Stimulated activated CD8-positive, alpha-beta memory T cell treated with anti-CD3 and anti-CD28 coated beads, Interleukin-15, amount 100 ng/mL, for 48 hours (primary cell): ENCODE measurements at places on chromosomes 7 and 10.

- DNase-seq = no peak
Observed at GRCh38 chr7:90067171-90067570, 87.1 kb upstream of the STEAP1 start.

DNA sequence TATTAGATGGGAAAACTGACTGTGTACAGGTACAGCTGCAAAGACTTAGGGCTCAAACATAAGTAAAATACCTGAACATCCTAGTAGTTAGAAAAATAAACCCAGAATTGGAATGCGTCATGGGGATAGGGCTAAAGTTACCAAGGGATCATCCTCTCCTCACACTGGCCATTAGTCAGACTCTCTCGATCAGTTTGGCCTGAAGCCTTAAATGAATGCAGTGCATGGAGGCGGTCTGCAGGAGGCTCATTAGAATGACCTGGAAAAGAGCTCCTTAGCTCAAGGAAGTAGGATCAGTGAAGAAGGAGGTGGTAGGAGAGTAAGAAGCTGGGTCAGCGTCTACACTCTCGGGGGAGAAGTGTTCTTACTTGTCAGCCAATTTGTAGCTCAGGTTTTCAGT, 35.3 kb downstream of the DENND2A start:
- no peak for DNase-seq

DNA sequence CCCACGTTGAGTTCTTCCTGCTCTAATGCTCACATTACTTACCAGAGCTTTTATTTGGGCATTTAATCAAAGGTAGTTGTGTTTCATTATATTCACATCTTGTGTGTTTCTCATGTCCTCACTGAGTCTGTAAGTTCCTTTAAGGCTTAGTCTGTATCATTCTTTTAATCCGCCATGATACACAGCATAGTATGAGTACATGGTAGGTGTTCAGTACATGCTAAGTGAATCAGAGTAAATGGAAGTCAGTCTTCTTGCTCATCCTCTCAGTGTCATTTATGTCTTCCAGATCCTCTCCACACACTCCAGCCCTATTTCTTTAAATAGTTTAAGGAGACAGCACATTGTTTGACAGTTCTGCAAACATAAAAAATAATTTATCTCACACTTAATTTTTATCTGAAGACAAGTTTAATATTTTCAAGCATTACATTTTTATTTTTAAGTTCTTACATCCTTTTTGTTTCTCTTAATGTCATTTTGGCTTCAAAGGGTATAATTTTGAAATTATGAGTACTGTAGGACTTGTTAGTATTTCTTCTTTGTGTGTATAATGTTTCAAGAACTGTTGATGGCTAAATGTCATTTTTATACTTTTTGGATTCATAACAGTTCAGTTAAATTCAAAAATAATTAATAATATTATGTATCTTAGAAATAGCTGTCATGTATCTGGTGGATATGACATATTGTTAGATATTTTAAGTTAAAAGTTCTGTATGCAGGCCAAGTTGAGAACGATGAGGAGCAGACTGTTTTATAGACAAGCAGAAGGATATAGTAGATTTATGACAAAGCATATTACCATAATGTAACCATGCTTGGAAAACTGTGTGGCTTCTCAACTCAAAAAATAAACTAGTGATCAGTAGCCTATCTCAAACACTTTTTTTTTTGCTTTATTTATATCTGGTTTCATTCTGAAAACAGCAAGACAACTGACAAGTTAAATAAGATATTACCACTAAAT, 342.7 kb downstream of the LRMDA start:
- DNase-seq = no peak

DNA sequence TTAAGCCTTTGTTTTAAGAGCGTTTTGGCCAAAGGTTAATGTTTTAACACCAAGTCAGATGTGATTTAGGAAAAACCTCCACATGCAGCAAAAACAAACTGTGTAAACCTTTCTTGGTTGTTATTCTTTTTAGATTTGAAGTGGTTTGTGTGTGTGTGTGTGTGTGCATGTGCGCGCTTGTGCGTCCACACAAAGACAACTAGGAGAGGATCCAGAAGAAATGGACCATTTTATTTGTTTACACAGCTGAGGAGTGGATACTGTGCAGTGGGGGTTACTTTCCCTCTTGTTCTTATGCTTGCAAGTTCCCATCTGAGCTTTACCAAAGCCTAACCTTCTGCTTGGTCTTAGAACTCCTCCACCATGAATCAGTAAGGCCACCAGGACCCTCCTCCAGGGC, 20.0 kb downstream of the TCF7L2 start:
- no peak for DNase-seq

DNA sequence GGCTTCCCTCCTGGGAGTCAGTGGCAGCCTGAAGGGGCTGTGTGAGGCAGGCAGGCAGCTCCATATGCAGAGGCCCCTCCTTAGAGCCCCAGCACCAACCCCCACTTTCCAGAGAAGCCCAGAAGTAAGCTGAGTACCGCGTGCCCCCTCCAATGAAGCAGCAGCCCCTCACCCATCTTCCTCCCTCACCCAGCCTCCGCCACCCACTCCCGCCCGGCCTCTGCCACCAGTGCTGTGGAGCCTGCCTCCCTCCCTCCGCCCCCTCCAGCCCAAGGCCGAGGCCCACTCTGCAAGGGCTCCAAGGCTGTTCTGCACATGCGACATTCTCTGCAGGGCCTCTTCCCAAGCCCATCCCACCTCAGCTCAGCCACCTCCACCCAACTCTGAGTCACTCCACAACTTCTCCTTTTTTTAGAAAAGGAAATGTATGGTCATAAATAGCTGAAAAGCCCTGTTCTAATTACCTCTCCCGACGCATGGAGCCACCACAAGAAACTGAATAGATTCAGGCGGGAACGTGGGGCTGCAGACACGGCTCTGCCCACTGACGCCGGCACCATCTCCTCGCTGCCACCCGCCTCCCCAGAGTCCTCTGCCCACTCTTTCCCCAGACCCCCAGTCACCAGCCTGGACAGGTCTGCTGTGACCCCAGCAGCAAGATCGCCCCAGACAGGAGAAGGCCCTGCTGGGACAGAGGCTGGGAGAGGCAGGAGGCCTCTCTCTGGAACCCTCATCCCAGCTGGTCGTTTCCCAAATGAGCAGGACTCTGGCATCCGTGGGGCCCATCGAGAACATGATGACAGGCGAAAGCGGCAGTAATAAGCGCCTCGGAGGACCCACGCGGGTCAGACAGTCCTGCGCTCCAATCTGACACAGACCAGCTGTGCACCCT, 213.9 kb downstream of the MAD1L1 start:
- no peak for DNase-seq

DNA sequence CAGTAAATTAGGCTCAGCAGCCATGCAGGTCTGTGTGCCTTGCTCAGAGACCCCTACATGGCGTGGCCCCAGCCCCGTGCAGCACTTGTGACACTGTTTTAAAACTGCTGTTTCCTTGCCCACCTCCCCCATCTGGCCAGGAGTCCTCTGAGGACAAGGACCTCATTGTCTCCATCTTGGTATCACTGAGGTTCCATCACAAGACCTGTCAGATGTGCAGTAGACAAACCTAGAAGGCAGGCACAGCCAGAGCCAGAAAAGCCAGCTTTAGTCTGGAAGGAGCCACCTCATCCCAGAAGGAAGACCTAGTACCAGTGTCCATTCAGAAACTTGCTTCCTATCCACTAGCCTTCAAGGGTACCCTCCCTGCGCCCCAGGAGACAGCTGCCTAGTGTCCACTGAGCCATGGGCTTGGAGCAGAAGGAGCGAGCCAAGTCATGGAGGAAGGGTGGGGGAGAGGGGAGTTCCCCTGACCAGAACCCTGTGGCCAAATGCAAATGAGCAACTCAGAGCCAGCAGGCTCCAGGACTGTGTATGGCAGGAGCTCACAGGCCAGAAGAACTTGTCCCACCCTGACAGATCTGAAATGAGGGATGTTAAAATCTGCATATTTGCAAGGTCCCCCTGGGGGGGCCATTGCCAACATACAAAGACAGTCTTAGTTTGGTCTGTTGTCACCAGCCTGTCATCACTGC, 176.1 kb downstream of the SH3PXD2A start:
- DNase-seq = no peak

DNA sequence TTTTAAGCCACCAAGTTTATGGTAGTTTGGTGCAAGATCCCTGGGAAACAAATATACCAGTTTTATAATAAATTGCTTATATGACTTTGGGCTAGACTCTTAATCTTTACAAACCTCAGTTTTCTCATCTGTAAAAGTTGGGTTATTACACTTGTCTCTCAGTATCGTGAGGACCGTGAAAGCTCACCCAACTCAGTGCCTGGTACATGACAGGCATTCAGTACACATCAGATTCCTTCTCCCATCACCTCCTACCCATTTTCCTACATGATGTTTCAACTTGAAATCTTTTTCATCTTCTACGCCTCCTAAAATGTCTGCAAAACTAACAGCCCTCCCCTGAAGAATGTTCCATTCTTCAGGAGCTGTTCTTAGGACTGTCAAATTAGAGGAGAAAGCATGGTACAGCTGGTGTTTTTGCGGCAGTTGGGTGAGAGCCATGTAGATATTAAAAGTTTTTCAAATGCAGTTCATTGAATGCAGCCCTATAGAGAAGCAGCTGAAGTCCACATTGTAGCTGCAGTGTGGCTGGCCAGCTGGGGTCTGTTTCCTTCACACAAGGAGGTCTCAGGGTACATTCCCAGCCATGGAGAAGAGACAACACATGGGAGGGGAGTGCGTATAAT, 812.8 kb downstream of the LRMDA start:
- DNase-seq = no peak

DNA sequence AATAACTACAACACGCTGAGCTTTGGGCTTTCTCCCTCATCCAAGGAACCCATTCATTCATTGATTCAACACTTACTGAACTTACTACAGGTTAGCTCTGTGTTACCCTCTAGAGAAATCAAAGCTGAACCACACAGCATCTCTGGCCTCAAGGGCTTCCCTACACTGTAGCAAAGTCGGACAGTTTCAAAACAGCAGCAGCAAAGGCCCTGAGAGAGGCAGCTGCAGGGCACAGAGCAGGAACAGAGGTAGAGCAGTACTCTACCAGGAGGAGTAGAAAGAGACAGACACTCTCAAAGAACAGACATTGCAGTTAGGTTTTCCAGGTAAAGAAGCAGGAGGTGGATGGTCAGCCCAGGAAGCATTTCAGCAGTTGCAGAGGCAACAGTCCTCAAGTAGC, 16.1 kb downstream of the DOCK4 start:
- DNase-seq = no peak

- no peak for DNase-seq
Observed at GRCh38 chr10:31999070-31999660, 57.1 kb downstream of the KIF5B start.

DNA sequence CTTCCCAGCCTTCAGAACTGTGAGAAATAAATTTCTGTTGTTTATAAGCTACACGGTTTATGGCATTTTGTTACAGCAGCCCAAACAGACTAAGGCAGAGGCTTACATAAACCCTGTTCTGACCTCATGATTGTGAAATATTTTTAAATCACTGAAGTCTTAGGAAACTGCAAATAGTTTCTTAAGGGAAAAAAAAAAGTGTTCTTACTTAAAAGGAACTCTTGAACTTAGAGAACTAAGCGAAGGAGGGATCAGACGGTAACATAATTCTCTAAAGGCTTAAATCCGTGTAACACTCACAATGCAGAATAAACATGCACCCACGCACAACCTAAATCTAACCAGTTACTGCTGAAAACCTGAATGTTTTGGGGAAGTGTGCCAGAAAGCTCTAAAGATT, 749.1 kb upstream of the LRRTM3 start:
- no peak for DNase-seq

DNA sequence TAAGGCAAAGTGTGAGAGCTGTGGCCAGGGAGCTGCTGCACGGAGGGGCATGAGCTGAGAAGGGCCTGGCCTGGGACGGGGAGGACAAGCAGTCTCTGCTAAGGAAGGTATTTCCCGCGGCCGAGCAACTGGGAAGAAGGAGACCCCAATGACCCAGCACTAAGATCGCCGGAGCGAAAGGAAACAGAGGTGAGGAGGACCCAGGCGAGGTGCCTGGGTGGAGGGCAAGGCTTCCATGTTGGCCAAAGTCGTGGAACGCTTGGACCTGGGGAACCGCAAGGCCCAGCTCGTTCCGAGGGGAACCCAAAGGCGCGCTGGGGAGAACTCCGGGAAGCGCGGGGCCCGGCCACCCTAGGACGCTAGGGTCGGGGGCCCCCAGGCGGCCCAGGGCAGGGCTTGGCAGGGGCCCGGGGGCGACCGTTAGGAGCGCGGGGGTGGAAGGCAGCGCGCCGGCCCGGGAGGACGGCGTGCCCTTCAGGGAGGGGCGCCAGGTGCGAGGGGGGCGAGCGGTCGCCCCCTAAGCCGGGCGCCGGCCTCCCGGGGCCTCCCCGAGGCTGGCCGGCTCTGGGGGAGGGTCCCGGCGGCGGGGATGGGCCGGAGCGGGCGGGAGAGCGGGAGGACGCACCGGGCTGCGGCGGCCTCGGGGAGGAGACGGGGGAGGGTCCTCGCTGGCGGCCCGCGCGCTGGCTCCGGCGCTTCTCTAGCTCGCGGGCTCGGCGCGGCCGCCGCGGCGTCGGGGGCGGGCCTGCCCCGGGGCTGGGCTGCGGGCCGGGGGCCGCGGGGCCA, 545 bp downstream of the GIGYF1 start:
- DNase-seq = no peak

- no peak for DNase-seq
Observed at GRCh38 chr7:28200598-28200997, 20.0 kb upstream of the JAZF1 start.

DNA sequence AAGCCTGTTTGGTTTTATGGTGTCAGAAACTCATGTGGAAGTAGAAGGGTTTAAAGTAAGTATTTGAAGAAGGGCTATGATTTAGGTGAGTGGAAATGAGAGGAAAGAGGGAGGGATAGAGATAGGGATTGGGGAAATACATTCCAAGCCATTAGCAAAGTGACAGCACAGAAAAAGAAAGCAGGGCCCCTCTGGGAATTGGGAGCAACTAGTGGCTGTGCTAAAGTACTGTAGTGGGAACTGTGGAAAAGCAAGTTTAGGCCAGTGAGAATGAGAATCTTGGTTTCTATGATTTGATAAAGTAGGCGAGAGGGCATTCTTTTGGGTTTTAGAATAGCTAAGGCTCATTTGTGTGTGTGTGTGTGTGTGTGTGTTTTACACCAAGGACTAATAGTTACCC, 5.0 kb downstream of the PRKG1 start:
- no peak for DNase-seq

DNA sequence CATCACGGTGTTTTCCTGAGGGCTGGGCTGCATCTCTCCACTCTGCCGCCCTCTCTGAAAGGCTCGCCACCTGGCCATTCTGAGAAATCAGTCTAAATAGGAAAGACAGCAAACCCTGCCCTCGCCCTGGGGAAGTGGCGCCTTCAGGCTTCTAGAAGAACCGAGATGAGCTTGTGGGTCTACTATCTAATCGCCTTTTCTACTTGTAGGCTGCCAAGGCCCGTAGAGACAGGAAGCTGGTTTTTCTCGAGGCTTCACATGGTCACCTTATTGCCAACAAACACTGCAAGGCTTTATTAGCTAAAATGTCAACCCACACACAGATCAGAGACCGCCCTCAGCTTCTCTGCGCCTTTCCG, 21.4 kb downstream of the LAT2 start:
- DNase-seq = no peak

GRCh38 chr7:510782-511281, 8.8 kb downstream of the PDGFA start:
- no peak for DNase-seq

- DNase-seq = no peak
Observed at GRCh38 chr10:24715246-24715769, 8.4 kb downstream of the ARHGAP21 start.

- no peak for DNase-seq
Observed at GRCh38 chr7:142873281-142873784, 12.2 kb downstream of the TRPV6 start.

GRCh38 chr7:51471210-51471980, 154.8 kb upstream of the COBL start:
- DNase-seq = no peak

- no peak for DNase-seq
Observed at GRCh38 chr7:132145466-132145865, 430.8 kb downstream of the PLXNA4 start.

- DNase-seq = no peak
Observed at GRCh38 chr7:18313965-18314364, 181.6 kb upstream of the HDAC9 start.
